ENCODE measurements at places on chromosomes 3 and 15.

- no peak for DNase-seq
Measured at GRCh38 chr15:67397139-67397538, 123.8 kb upstream of the C15orf61 start.

DNA sequence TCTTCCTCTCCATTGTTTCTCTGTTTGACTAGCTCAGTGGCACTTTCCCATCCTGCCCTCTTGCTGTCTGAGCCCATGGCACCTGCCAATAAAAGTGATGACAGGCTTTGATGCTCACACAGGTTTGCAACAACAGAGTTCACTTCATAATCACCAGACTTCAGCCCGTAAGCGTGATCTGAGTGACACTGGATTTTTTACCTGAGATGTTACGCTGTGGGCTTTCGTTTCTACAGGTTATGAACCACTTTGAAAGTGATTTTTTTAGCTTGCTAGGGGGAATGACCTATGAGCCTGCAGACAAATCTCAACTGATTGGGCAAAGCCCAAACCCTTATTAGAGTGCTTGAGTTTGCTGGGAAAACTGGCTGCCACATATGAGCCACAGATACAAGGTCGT lies 173.9 kb upstream of the ICE2 start:
- no peak for DNase-seq

DNA sequence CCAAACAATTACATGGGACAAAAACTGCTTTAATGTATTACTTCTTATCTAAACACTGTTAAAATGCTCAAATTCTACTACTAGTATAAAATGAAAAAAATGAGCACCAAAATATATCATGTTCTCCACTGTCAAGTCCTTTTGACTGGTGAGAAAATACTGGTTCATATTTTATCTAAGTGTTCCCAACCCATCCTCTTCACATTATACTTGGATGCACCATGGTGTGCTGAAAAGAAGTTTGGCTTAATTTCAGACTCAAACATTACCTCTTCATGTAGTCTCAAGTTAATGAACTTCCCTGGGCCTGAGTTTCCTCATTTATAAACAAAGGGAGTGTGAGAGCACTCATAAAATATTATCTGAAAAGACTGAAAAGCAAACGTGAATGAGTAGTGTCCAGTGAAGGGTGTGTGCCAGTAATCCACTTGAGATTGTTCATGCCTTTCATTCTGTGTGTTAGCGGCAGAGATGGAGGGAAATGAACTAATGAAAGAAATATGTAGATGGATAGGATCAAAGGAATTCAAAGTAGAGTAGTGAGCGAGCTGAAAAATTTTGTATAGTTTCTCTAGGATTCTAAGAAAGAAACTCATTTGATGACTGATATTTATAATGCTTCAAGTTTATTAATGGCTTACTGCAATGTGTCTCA lies 263.2 kb downstream of the NLGN1 start:
- DNase-seq, result no peak

DNA sequence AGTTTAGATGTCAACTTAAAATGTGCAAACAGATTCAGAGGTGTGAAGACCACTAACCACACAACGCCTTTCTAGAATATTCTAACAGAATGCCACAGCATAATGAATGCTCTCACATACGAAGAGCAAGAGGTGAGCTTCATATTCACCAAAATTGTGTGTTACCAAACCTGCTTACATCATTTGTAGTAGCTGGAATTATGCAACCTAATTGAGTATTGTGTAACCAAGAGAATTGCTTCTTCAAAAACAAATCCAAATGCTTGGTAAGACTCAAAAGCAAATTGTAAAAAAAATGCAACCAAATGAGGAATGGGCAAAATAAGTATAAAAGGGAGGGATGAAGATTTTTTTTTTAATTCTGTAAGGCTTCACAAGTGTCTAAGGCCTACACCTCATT lies 160.7 kb downstream of the TAFA4 start:
- DNase-seq, result no peak

DNA sequence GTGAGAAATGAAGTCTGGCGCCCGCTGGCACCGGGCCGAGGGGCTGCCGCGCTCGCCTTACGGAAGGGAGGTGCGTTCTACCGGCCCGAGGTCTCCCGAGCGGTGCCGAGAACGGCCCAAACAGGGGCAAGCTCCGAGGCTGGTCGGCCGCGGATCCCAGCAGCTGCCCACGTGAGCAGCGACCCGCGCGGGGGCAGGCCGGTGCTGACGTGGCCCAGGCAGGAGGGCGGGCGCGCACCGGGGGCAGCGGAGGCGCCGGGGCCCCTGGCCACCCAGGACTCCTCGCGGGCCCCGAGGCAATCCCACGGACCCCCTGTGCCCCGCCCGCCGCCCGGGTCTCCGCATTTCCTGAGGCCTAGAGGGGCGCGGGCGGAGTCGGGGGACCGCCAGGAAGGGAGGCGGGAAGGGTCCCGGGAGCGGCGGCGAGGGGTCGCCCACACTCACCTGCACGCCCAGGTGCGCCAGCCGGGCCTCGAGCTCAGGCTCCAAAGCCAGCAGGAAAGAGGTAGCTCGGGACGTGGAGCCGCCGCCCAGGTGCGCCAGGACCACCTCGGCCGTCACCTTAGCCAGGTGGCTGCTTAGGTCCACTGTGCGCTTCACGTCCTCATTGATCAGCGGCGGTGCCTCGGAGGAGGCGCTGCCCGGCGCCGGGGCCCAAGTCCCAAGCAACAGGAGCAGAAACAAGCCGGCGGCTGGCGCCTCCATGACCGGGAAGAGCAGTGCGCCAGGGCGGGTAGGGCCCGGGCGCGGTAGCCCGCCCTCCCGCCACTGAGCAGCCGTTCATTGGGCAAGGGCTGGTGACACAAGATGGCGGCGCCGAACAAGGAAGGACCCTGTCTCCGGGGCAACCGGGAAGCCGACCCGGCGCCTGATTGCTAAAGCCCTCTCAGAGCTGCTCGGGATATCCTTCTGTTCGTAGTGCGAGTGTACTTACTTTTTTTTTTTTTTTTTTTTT lies at the start of gene RPN1:
TSS of gene RPN1 (minus strand) at position 723 of the 955 bp plus-strand sequence. CDS start at position 705, 18 bp downstream.
- peak; percentile 94 for DNase-seq

DNA sequence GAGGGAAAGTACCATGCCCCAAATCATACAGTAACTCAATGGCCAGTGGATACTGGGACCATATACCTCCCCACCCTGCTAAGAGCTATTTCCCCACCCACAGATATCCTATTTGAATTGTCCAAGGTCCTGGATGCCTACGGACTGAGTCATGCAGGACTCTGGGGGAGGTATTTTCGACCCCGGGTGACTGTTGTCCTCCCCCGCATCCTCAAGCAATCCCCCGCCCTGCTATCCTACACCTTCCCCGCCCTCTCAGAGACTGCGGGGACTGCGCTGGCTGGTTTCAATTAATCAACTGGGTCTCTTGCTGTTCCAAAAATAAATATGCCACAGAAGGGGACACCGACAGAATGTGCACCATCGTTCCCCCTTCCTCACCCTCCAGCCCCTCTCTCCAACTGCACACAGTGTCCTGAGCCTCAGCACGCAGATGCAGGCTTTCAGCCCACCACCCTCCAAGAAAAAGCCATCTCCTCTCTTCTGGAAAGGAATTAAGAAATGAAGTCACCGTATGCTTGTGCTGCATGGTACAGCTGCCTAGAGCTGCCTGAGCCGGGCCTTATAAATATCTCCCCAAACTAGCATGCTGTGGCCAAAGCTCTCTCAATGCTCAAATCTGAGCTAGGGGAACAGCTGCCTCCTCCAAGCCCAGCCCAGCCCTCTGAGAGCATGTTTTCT lies 8.1 kb downstream of the CAV3 start:
- DNase-seq, result no peak

DNA sequence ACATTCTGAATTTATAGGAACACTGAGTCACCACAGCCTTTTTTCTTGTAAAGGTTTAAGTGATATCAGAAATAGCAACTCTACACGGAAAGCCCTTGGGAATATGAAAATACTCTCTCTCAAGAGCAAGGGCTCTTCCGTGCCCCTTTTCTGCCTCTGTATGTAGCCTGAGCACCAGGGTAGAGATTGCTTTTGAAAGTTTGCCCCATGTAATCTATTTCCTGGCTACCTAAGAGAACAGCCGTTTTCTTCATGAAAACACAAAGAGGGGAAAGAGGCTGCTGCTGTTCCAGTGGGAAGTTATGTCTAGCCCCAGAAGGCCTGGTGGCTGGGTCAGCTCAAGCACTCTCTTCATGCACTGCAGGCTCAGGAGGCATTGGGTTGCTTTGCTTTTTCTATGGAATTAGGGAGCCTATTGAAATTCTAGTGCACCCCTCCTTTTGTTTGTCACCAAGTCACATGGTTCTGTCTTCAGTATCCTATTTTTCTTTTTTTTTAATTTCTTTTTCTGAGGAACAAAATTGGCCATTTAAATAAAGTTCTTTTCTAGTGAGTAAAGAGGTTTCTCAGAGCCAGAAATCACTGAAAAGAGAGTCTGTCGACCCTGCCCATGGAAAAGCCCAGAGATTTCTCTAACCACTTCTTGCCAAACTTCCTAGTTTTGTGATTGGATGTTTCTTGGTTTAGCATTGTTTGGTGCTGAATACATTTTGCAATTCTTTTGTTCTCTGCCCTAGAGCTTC lies 39.5 kb downstream of the TIGIT start:
- DNase-seq, result no peak

DNA sequence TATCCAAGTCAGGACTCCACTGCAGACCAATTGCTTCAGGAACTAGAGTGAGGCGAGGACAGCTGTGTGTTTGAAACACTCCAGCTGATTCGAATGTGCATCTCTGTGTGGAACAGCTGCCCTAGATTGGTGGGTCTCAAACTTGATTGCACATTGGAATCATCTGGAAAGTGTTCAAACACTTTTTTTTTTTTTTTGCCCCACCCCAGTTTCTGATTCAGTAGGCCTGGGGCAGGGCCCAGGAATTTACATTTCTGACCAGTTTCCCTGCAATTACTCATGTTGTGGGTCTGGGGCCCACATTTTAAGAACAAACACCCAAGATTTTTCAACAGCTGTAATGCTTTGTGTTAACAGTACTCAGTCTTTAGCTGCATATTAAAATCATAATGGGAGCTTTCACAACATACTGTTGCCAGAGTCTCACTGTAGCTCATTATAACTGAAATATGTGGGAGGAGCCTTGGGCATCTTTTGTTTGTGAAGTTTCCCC lies 156.6 kb downstream of the NR1D2 start:
- no peak for DNase-seq

GRCh38 chr3:151227807-151228665 lies 25.0 kb upstream of the GPR171 start:
- DNase-seq, result peak; percentile 82

DNA sequence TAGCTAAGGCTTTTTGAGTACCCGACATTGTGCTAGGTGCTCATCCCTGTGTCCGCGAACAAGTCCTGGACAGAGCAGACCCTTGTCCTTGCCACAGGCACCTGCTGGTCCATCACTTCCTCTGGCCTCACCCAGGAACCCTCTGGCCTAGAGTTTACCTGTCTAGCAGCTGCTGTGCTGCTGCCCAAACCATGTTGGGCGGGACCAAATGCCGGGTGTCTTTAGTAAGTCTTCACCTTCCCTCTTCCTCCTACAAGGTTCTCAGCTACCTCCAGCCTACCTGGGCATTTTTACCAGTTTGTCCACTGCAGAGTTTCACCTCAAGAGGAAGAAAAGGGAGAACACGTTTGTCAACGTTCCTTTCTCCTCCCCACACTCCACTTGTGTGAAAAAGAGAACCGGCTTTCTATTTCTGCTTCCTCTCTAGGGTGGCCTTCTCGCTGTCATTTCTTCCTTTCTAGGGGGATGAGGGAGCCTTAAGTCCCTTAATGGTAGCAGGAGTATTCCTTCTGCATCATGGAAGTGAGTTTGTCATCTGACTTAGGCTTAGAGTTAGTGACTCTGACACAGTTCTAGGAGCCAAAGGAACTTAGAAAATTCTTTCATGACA lies 80.4 kb upstream of the GCNT3 start:
- no peak for DNase-seq

DNA sequence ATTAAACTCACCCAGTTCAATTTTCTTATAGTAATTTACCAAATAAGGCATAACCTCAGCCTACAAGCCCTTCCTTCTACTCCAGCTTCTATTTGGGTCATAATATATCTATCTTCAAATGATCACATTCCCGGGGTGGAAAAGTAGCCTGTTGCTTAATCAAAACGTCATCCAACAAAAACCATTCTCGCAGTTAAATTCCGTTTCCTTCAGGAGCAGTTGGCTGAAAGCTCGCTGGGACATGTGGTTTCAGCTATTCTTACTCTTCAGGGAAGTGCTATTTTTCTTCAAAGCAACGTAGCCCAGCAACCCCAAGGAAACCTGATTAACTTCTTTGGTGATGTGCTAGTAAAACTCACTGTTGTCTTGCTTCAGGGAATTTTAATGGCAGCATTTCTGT lies 59.6 kb downstream of the MAGI1 start:
- no peak for DNase-seq

GRCh38 chr3:52277972-52278509 lies 408 bp downstream of the WDR82 start:
- peak; percentile 62 for DNase-seq

DNA sequence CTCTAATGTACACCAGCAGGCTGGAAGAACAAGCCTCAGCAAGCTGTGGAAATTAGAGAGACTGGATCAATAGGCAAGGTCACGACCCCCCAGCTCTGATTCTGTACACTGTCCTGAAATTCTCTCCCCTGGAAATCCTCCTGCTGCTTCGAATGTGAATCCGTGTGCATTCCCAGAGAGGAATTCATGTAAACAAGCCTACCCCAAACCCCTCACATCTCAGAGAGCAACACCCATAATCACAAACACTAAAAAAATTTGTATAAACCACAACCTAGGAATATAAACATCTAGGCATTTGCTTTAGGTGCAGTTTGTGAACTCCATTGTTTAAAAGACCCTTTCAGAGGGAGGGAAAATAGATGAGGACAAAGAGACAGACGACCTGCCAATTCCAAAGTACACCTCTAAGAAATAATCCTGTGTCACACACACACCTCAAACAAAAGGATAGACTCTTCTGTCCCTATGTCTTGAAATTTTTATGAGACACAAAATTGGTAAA lies 325.2 kb downstream of the WDR72 start:
- no peak for DNase-seq

GRCh38 chr15:36773698-36774097 lies 194.3 kb downstream of the CDIN1 start:
- DNase-seq, result no peak

DNA sequence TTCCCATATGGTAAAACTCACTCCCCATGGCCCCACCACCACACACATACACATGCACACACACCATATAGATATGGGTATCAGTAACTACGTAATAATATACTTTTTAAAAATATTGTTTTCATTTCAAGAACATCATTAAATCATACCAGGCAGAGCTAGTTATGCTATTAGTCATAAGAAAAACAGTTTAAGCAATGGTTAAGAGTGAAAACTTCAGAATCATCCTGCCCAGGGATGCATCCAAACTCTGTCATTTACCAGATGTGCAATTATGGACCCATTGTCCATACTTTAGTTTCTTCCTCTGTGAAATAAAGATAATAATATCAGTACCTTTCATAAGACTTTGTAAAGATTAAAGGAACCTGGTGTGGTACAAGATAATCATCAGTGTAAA lies 608.3 kb downstream of the RBMS3 start:
- no peak for DNase-seq

DNA sequence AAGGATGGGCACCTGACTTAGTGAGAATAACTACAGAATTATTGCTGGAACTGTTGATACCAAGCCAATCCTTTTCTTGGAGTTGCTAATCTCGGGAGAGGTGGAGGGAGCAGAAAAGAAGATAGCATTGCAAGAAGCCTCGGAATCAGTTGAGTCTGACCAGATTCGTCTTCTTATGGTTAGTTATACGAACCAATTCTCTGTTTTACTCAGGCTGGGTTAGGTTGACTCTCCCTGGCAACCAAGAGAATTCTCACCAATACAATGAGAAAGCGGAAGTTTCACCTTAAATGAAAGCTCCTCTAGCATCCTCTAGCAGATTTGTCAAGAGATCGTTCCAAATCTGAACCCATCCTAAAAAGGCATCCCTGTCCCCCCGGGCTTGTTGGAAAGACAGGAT lies 43.5 kb upstream of the UBE2E1 start:
- DNase-seq, result no peak

Data from activated gamma-delta T cell treated with Interleukin-2 at 50 U/mL for 16 hours (primary cell).